Esophagus squamous epithelium (tissue), 5 donors: ENCODE measurements at places on chromosomes 1 and 21. TPM values are rescaled to one million over a fixed set of nuclear protein-coding genes. Genes with fewer than 3 reads are reported as not detected.

- no peak for DNase-seq
These were observed 2.6 kb upstream of the CD244 start for GRCh38 chr1:160865337-160865736.

GRCh38 chr1:184296466-184297243 is 90.2 kb upstream of the C1orf21 start:
- DNase-seq, result no peak

DNA sequence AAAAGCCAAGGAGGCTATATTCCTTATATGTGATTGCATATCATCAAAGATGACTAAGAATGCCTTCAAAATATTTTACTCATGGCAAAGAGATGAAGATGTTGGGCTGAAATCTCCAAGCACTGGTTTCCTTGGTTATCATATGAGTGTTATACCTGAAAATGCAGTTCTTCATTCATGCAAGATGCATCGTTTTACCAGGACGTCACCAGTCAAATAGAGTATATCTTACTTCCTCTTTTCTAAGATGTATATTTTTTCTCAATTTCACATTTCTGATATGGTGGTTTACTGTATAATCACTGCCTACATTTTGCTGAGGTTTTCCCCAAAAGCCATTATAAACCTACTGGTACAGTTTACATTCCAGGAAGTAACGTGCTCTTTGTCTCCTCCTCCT is 1085.7 kb downstream of the NCAM2 start:
- DNase-seq, result no peak

GRCh38 chr1:175708787-175709186 is 34.6 kb downstream of the TNR start:
- DNase-seq, result no peak

The KRTAP20-3 gene
- total RNA-seq, result not detected
